ENCODE measurements at places on chromosomes 11 and 22.

GRCh38 chr11:119934866-119935265 lies 203.0 kb downstream of the TRIM29 start:
- no peak for DNase-seq

- DNase-seq: no peak
Observed at GRCh38 chr11:29263971-29264682, 752.7 kb downstream of the KCNA4 start.

GRCh38 chr11:72799441-72799840 lies 5.6 kb upstream of the STARD10 start:
- no peak for DNase-seq

GRCh38 chr22:41564563-41564962 lies 3.8 kb downstream of the CSDC2 start:
- no peak for DNase-seq

DNA sequence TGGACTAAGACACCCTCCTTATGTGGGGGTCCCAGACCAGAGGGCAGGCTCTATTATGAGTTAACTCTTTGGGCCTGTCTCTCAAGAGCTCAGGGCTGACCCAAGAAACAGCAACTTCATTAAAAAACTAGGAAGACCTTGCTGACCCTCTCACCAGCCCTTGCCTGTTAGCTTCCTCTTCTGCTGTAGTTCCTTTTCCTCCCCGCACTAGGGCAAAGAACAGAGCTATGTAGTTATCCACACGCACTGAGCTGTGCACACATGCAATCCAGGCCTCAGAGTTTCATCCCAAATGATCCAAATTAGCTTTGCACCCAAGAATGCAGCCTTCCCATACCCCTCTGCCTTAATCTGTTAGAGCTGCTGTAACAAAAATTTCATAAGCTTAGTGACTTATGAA lies 539.6 kb upstream of the CADM1 start:
- no peak for DNase-seq

DNA sequence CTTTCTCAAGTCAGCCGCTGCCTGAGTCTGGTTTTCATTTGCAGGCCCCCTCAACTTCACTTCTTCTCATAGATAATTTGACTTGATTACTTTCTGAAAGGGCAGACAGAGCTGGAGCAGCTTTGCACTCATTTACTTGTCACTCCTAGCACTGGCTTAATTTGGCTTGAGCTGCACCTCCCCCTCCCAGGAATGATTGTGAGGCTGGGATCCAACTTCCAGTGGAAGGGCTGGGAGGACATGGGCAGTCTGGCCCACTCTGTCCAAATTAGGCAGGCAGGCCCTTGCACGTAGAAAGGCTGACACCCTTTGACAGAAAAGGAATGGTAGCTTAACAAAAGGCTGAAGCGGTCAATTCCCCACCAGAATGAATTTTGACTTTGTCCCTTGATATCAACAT lies 453.9 kb downstream of the ETS1 start:
- no peak for DNase-seq

GRCh38 chr11:100684101-100685065 lies 2.7 kb upstream of the ARHGAP42 start:
- DNase-seq: no peak

DNA sequence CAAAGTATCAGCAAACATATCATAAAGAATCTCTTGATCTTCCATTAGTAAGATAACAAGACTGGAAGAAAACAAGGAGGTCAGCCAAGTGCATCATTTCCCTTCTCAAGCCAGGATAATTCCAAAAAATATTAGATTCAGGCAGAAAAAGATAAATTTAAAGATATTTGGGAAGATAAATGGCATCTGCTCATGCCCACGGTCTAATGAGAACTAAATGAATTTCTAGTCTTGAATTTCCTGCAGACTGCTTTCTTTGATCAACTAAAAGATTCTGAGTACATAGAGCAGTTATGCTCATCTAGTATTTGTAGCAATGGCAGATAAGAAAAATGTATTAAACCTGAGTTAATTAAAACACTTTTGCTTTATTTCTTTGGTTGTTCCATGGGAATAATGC lies 31.1 kb downstream of the DDI1 start:
- DNase-seq: no peak

DNA sequence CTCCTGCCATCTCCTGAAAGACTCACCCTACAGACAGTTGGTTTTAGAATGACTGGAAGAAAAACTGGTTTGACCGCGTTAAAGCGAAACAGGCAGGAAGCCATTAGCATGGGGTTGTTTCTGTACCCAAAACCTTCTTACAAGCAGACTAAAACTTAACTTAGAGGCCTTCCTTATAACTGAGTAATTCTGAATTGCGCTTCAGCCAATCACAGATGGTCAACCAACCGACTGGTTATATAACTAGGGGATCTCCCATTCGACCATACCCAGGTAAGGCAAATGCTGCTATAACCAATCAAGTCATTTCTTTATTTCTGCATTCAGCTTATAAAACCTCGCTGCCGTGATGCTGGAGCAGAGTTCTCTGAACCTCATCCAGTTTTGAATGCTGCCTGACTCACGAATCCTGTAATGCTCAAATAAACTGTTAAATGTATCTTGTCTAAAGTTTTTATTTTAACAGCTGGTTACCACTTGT lies 87.8 kb upstream of the DRD2 start:
- DNase-seq: no peak

DNA sequence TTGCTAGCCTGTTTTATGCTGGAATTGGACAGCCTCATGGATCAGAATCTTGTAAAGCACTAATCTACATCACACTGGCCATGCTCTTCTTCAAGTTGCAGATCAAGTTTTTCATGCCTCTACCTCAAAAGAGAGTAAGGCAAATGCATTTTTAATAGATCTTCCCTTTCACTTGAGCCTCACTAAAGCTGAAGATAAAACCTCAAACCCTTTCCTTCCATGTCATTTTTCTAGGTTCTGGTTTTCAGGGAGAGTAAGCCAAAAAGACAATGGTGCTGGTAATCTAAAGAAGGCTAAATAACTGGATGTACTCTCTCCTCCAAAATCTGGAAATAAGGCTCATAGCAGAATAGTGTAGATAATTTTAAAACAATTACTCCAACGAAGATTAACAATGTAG lies 28.3 kb downstream of the POU2AF1 start:
- no peak for DNase-seq

- DNase-seq: no peak
Observed at GRCh38 chr11:8253566-8253965, 10.1 kb downstream of the LMO1 start.

DNA sequence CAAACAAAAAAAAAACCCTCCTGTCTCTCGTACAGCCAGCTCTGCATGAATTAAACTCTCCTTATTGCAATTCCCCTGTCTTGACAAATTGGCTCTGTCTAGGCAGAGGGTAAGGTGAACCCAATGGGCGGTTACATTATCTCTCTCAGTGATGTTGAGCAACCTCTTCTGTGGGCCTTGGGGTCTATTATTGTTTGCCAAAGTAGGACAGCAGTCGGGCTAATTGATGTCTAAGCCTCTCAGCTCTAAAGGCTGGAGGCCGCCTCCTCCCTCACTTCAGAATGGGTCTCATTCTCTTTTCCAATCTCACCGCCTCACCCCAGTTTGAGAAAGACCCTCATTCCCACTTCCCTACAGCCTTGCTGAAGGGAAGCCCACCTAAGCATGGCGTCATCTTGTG lies 1.3 kb upstream of the SLC25A45 start:
- no peak for DNase-seq

GRCh38 chr11:104320097-104320496 lies 156.2 kb upstream of the PDGFD start:
- no peak for DNase-seq

DNA sequence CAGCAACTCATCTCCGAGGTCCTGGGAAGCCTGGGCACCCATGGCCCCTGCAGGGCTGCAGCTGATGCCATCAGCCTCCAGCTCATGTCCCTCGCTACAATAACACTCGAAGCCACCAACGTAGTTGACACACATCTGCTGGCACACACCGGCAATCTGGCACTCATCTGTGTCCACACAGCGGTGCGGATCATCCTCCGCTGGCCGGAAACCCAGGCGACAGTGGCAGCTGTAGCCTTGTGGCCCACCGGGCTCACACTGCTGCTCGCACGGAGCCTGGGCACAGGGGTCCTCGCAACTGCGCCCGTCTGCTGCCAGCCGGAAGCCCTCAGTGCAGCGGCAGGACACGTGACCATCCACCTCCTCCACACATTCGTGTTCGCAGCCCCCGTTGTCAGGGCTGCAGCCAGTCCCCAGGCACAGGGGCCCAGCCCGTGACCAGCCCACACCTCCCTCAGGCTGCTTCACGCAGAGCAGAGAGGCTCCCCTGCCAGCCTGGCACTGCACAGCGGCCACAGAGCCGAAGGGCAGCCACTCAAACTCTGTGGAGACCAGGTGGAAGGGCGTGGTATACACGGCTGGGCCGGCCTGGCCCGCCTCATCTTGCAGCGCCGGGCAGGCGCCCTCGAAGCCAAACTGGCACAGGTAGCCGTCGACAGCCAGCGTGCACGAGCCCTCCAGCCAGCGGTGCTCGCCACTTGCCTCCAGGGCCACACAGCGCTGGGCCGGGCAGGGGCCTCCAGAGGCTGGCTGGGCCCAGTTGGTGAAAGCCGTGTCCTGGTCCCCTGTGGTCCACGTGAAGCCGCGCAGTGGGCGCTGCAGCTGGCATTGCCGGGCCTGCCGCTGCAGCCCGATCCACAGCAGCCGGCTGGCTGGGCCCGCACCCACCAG lies 678 bp downstream of the CD248 start:
- no peak for DNase-seq

GRCh38 chr11:6850526-6850925 lies 5.0 kb downstream of the OR10A5 start:
- no peak for DNase-seq

DNA sequence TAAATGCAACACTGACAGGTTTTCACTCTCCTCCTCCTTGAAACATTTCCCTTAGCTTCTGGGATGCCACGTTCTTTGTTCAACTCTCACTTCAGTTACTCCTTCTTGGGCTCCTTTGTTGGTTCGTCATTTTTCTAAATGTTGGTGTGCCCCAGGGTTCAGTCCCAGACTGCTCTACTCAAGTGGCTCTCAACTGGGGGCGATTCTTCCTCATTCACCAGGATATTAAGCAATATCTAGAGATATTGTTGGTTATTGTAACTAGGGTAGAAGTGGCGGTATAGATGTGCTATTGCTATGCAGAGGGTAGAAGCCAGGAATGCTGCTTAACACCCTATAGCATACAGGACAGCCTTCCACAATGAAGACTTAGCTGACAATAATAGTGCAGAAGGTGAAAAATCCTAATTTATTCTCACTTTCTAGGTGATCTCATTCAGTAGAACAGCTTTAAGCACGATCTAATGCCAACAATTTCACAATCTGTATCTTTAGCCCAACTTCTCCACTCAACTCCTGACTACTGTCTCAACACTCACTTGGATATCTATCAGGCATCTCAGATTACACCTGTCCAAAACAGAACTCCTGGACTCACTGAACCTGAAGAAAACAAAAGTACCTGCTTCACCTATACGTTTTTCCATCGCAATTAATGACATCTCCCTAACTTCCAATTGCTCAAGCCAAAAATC lies 4.6 kb downstream of the NUP160 start:
- DNase-seq: no peak

DNA sequence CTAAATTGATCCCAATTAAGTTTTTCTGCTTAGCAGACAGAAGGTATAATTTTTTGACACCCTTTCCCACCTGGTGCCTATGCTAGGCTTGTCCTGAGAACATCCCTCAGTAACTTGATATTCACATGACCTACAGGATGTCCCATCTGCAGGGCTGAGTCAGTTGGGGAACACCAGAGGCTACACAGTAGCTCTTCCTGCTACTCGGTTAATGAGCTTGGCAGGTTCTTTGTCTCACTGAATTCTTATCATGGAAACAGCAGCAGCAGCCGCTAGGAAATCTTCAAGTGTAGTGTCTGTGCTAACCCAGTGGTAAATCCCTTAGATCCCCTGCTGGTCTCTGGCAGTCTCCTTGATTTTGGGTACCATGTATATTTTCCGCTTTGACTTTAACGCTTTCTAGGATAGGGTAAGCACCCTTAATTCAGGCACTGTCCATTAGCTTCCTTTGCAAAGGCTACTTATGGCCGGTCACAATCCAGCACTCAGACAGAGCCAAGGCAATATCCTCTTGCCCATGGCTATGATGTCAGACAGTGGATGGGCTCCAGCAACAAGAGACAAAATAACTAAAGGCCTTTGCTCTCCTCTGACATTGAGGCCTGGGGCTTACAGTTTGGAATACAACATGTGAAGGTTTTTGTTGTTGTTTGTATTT lies 8.5 kb downstream of the MRPL16 start:
- peak; percentile 34 for DNase-seq

GRCh38 chr11:83924795-83925542 lies 638.8 kb upstream of the CCDC90B start:
- DNase-seq: no peak

DNA sequence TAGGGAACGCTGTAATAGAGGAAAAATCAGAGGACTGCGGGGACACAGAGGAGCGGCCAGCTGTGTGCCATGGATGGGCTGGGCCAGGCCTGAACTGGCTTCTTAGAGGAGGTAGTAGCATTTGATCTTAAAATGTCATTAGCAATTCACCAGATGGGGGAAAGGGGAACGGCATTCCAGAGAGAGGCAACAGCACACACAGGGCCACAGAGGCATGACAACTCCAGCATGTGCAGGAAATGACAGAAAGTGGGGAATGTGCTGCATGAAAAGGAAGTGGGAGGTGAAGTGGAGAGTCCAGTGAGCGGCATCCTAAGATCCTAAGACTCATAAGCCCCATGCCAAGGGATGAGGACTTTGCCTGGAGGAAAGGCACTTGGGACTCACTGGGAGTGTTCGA lies 69.0 kb downstream of the UBASH3B start:
- no peak for DNase-seq

DNA sequence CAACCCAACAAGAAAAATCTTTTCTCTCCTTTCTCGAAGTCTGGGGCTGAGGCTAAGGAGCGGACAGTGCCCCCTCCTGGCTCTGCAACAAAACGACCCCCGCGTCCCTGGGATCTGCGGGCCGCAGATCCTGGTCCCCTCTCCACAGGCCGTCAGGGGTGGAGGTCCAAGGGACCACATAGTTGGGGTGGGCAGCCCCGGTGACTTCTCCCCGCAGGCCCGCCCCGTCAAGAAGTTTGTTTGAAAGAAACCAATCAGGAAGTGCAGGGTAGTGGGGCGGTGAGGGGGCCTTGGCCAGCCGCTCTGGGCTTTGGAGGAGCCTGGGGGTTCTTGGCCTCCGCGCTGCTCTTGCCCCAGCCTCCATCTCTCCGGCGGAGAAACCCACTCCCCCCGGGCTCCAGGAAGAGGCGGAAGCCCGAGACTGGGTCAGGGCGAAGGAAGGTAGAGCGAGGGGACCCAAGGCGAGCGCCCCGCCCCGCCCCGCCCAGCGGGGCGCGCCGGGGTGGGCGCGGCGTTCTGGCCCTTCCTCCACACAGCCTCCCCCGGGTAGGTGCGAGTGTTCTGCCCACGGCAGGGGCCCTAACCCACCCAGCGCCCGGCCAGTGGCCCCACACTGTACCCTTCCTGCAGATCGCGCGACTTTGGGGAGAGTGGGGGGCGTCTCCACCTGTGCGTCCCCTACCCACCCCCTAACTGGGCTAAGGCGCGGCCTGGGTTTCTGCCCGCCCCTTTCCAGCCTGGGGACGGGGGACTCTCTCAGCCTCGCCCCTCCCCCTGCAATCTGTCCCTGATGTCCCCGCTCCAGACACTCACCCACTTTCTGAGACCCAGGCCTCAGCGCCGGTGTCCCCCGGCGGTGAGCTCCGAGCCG lies 1.3 kb downstream of the TP53I11 start:
- DNase-seq: peak; percentile 36

GRCh38 chr11:122113836-122114825 lies 1.9 kb downstream of the BLID start:
- DNase-seq: no peak
